ENCODE measurements at places on chromosomes 11 and 22.

DNA sequence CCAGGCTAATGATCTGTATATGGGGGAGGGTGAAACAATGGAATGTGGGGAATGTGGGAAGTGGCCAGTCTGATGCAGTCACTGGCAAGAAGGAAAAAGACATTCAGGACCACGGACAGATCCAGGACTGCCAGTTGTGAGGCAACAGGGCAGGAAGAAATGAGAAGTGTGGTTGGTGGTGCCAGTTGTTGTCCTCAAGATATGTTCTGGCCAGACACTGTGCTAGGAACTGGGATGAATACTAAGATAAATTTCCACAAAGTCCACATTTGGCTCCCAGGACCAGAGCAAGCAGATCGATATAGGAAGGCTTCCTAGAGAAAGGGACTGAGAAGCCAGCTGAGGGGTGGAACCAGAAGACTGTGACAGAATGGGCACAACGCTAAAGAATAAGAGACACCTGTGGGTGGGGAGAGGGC, 6.8 kb upstream of the TPBGL start:
- DNase-seq = no peak

DNA sequence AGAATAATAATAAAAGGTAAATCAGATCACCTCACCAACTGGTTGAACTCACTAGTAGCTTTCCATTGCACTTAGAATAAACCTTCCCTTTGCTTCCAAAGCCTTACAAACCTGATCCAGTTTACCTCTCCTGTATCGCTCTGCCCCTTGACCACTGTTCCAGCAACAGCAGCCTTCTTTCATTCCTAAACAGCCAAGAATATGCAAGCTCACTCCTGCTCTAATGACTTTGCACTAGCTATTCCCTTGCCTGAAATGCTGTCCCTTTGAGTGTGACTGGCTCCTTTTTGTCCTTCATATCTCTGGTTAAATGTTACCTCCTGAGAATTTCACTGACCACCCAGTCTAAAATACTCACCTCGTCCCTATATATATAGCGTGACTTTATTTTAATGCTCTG, 9.6 kb upstream of the PIK3C2A start:
- DNase-seq = no peak

GRCh38 chr22:38186429-38186828, 4.8 kb upstream of the PLA2G6 start:
- no peak for DNase-seq

- DNase-seq = no peak
These were observed 458 bp downstream of the OSBPL5 start for GRCh38 chr11:3164552-3165151.

GRCh38 chr11:18936002-18936673, 3.1 kb downstream of the MRGPRX1 start:
- no peak for DNase-seq

- no peak for DNase-seq
These were observed 272 bp downstream of the DIXDC1 start for GRCh38 chr11:111937461-111937769.

GRCh38 chr11:44530413-44531115, 34.9 kb upstream of the CD82 start:
- DNase-seq = no peak

GRCh38 chr11:15507592-15507991, 392.9 kb downstream of the INSC start:
- no peak for DNase-seq

- DNase-seq = no peak
These were observed 119.4 kb upstream of the CLPB start for GRCh38 chr11:72553706-72554105.

GRCh38 chr11:43789700-43790443, 90.8 kb upstream of the ALKBH3 start:
- DNase-seq = no peak

GRCh38 chr11:7278314-7278917, 26.7 kb downstream of the SYT9 start:
- DNase-seq = no peak

DNA sequence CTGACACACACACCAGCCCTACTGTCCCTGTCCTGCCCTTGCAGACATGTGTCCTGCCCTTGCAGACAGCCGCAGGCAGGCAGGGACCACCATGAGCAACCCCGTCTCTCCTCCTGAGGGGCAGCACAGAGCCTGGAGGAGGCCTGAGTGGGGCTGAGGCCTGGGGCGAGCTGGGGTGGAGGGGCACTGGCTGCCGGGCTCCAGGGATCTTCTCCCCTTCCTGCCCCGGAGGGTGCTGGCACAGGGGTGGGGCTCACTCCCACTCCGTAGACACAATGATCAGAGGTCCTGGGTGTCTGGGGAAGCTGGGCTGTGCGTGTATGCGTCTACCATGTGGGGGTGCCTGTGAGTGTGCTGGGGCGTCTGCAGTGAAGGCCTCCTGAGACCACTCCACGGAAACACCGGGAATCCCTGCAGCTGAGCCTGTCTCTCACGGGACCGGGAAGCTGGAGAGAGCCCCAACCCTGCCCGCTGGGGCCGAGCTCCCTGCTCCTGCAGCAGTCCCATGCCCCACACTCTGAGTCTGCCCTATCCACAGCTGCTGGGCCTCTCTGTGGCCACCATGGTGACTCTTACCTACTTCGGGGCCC, 588 bp downstream of the TSPAN32 start:
- no peak for DNase-seq

- DNase-seq = no peak
These were observed 117.2 kb upstream of the NAV2 start for GRCh38 chr11:19595499-19595839.

DNA sequence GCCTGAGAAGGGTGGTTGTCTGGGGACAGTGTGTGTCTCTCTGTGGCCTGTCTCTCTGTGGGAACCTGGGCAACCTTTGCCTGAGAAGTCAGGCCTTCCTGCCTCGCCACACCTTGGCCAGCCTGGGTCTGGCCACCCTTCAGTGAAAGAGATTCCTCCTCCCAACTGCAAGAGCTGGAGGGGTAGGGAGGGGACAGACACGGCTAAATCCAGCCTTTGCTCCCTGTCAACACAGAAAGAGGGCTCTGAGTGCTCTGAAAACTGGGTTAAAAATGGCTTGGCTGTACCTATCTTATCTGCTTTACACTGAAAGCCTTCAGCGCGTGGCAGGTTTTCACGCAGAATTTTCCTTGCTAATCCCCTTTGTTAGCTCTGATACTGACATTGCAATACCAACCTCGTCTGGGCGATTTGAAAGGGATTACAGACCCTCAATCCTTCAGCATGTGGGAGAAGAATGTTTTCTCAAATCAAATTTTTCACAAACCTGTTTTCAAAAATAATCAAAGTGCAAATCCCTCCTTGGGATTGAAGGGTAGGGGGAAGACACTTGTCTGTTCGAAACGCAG, 163.7 kb downstream of the DSCAML1 start:
- no peak for DNase-seq

- DNase-seq = no peak
These were observed 999.0 kb downstream of the BRD1 start for GRCh38 chr22:48828688-48829087.

- no peak for DNase-seq
These were observed 106.7 kb upstream of the ASPHD2 start for GRCh38 chr22:26322179-26322905.

- no peak for DNase-seq
These were observed 27.8 kb upstream of the CARS1 start for GRCh38 chr11:3085052-3085451.

DNA sequence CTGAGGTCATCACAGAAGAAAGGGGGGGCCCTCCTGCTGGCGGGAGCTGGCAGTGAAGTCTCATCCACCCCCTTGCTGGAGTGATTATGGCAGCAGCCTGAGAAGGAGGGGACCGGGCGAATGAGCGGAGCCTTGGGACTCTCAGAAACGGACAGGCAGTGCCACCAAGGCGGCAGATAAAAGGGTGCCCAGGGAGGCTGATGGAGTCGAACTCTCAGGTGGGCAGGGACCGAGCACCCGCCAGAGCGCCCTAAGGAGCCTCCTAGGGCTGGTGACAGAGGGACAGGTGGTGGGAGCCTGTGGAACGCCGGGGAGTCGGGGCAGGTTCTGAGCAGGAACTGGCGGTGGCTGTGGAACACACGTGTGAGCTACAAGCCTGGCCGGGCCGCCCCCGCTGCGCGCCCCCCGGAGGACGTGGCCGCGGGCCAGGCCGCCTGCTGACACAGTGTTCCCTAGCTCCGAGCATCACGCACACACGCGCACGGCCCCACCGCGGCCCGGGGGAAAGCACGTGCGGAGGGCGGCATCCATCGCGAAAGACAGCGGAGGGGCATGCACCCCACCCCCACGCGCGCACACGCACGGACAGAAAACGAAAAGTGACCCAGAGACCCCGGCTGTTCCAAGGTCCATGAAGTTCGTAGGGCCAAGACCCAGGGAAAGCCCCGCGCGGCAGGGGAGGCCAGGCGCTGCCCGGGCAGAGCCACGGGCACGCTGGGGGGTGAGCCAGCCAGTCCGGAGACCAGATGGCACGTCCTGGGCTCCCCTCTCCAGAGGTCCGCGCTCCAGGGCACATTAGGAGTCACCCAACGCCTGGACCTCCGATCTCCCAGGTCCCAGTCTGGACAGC, 1.0 kb downstream of the VWCE start:
- peak; percentile 82 for DNase-seq

GRCh38 chr11:2298131-2298794, 3.5 kb downstream of the C11orf21 start:
- DNase-seq = no peak

DNA sequence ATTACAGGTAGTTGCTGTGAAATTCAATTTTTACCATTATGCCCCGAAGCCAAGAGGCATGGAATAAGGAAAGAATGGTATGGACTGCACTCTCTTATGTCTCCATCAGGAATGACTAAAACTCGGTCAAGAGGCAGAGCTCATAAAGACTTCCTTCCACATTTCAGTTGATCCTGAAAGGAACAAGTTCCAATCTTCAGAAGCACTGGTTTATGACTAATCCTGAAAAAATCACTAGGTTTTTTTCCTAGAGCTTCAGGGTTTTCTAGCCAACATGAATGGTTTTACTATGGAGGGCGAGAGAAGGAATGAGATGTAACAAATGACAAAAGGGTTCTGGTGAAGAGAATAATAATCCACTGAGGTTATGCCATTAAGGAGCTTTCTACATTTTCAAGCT, 832.2 kb downstream of the NTM start:
- DNase-seq = no peak

- no peak for DNase-seq
These were observed 35.5 kb upstream of the MOB2 start for GRCh38 chr11:1522081-1522424.

- no peak for DNase-seq
These were observed 13.7 kb upstream of the CDKN1C start for GRCh38 chr11:2899080-2899783.

- no peak for DNase-seq
These were observed 7.4 kb upstream of the GDPD4 start for GRCh38 chr11:77308838-77309237.

DNA sequence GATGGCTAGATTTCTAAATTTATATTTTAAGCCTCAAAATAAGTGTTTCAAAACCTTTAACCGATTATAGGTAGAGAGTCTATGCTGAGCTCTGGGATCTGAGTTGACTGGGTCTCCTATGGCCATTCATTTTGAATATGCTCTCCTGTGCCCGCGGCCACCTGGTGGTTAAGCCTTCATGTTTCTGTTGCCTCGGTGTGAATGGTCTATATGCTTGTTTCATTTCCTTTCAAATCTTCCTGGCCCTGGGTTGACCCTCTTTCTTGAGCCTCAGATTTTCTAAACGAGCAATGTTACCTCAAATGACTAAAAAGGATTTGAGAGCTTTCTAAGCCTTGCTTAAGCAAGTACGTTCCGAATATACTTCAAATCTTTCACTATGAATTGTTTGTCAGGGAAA, 789.4 kb upstream of the KIRREL3 start:
- DNase-seq = peak; percentile 35
